ENCODE measurements at places on chromosomes 4 and X. TPM values are rescaled to one million over a fixed set of nuclear protein-coding genes. Genes with fewer than 3 reads are reported as not detected.

The VSIG4 gene
- total RNA-seq = 0.54 TPM

The TXK gene
- total RNA-seq = 0.67 TPM

The C1QTNF7 gene
- not detected for total RNA-seq

The MECP2 gene
- total RNA-seq = 32.0 TPM

The KLF8 gene
- 2.6 TPM for total RNA-seq

The MAGEA1 gene
- total RNA-seq = not detected

The KLHL4 gene
- total RNA-seq = 0.68 TPM

The PDGFRA gene
- total RNA-seq = 2.1 TPM

The SYP gene
- 1.0 TPM for total RNA-seq

The ARHGAP36 gene
- total RNA-seq = not detected

The FHL1 gene
- total RNA-seq = 42.0 TPM

The GPR78 gene
- total RNA-seq = not detected

The TMLHE gene
- 6.9 TPM for total RNA-seq
